Activated CD4-positive, alpha-beta T cell treated with anti-CD3 and anti-CD28 coated beads for 24 hours (primary cell): ENCODE measurements at places on chromosomes 1 and 21.

GRCh38 chr1:24351247-24351646 is 32.1 kb downstream of the GRHL3 start:
- DNase-seq = no peak

GRCh38 chr1:38242506-38242905 is 195.9 kb upstream of the POU3F1 start:
- DNase-seq = no peak

DNA sequence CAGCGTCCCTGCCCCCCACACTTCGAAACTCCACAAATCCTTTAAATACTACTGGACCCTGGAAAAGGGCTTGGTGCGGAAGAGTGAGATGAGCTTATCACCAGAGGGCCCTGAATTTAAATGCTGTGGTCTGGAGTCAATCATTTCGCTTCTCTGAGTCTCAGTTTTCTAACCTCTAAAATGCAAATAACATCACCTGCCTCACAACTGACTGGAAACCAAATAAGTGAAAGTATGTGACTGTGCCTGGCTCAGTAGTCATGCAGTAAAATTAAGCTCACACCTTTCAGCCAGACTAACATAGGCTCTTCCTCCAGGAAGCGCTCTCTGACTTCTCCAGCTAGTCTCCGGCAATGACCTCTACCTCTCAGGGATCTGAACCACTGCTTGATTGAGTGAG is 4.2 kb downstream of the GJA4 start:
- no peak for DNase-seq

- DNase-seq = no peak
These were observed 1.1 kb upstream of the KCNJ15 start for GRCh38 chr21:38255571-38256117.

DNA sequence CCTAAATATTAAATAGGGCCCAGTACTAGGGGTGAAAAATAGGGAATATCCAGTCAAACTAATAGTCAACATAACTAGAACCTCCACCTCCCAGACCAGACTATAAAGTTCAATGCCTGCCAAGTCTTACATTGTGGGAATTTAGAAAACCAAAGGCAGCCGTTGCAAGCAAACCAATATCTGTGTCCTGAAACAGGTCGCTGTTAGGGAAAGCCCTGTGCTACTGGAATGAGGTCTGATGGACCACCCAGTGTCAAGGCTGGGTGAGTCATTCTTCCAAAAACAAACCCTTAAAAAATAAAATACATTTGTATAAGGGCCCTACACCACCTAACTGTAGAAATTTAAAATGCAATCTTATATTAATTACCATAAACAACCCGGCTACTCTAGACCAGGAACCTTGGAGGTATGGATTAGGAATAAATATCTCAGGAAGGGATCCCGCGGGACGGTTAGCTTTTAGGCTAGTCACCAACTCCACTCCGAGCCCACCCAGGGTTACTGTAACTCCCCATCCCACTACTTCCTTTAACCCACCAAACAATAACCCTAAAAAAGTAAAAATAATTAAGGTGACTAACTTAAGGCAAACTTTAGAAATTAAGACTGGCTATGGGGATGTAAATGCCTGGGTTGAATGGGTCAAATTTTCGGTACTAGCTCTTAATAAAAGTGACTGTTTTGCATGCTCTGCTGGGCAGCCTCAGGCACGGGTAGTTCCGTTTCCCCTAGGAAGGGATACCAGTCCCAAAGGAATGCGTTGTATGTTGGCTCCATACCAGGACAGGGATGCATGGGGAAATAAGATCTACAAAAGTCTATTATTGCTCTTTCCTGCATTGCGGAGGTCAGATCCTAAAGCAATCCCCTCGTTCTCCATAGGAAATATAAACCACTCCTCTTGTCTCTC is 65.4 kb upstream of the TLR5 start:
- no peak for DNase-seq
